ENCODE measurements at places on chromosomes 1 and 21.

DNA sequence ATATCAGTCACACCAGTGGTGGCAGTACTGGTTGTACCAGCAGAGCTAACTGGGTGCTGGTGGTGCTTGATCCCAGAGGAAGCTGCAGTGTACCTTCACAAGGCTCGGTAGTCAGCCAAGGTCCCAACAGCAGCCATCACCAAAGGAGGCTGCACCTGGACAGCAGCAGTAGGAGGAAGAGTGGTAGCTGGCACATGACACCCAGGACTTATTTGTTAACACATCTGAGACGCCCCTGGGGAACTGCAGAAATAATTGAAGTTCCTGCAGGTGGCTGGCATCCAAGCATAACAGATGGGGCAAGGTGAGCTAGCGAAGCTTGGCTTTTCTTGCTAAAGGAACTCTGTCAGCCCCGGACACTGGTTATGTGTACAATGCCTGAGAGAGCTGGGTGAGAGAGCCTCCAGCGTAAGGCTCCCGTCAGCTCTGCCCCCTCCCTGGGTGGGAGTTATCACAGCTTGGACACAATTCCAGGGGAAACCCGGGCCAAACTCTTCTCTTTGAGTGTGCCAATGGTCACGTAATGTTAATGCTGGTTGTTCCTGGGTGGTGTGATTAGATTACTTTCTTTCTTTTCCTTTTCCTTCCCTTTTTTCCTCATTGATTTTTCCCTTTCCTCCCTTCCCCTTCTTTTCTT is 29.1 kb upstream of the PARP1 start:
- DNase-seq, result no peak

GRCh38 chr1:199295107-199295506 is 656.3 kb downstream of the PTPRC start:
- no peak for DNase-seq

DNA sequence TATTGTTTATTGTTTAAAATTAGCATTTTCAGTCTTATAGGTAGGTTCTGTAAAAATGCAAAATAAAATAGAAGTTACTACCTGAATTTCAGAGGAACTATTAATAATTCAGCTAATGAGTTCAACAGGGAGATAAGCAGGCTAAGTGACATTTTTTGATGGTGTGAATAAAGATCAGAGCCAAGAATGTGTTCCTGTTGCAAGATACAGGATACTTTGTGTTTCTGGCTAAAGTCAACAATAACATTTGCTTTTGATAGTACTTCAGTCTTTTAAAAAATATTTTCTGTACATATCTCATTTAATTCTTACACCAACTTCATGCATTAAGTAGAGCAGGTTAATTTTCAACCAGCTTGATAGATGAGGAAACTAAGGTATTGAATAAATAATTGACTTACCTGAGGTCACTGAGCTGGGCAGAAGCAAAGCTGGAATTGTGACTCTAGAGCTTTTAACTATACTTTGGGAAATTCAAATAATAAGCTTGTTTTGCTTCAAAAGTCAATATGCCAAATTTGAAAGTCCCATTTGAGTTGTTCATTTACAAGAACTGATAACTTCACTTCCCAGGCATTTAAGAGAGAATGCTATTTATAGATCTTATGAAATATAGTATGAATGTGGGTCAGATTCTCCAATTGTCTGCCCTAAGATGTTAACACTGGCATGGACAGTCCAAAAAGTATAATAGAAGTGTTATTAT is 6.0 kb downstream of the GORAB start:
- DNase-seq, result no peak

DNA sequence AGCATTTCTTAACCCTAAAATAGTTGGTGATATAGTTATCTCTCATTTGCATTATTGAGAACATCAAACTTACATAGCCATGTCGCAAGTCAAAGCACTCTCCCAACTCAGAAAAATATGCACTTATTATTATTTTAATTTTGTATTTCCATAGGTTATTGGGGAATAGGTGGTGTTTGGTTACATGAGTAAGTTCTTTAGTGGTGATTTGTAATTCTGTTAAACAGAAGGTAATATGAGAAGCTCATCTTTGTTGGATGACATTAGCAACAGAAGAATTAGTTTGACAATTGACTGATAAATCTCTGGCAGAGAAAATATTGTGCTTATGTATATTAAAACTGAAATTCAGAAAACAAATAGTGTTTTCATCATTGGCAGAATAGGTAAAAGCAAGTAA is 154.8 kb downstream of the NFIA start:
- no peak for DNase-seq

DNA sequence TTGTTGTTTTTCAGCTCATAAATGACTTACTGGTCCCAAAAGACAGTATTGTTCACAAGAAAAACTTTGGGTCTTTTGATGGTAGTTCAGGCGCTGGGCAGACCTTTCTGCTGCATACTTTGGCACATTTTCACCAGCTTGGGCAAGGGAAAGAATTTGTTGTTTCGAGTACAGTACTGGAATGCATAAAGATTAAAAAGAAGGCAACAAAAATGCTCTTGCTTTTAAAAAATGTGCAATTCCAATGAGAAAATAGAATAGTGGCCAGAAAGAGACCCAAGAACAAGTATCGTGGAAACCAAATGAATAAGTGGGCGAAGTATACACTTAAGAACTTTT is 56.0 kb downstream of the CLIC6 start:
- no peak for DNase-seq

- no peak for DNase-seq
These were observed 45.0 kb upstream of the HOOK1 start for GRCh38 chr1:59769736-59770095.

- no peak for DNase-seq
These were observed 30.5 kb downstream of the FMO4 start for GRCh38 chr1:171344473-171344820.

DNA sequence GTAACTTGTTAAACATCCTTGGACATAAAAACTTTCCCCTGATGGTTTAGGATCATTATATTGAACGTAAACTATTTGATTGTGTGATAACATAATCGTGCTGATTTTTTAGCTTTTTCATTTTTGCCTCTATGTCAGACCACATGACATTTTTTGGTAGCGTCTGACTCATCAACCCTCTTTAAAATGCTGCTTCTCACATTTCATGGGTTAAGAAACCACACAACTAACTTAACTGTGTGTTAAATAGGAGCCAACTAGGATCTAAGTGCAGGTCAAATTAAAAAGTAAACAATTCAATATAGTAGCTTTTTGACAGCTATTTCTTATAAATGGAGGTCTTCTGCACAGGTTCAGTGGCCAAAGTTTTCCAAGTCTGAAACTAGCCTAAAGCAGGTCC is 9.8 kb downstream of the BTG3 start:
- DNase-seq, result no peak

Data from NCI-H2029 treated with DMSO at 0.1 percent for 48 hours (cell line).